ENCODE measurements at places on chromosomes 7 and 10.

DNA sequence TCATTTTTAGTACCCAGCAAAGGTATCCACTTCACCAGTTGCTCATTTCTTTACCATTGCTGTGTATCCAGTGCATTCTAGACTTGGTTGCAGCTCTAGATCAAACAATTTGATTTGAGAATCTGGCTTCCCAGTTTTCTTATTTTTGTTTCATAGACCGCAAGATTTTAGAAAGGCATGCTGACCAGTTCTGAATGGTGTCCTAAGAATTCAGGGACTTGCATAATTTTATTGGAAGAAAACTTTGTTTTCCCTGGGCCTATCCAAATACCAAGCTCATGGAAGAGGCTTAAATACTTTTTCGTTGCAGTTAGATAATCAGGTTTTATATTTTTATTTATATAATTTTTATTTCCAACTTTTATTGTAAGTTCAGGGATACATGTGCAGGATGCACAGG is 58.3 kb downstream of the BICC1 start:
- DNase-seq, result no peak

GRCh38 chr7:28904578-28905048 is 53.5 kb downstream of the TRIL start:
- DNase-seq, result no peak

- DNase-seq, result peak; percentile 48
These were observed 42.3 kb downstream of the NOC3L start for GRCh38 chr10:94320285-94320914.

GRCh38 chr10:13685885-13686284 is 99.1 kb downstream of the PRPF18 start:
- no peak for DNase-seq

GRCh38 chr10:69088471-69088769 is 517 bp downstream of the SRGN start:
- no peak for DNase-seq

DNA sequence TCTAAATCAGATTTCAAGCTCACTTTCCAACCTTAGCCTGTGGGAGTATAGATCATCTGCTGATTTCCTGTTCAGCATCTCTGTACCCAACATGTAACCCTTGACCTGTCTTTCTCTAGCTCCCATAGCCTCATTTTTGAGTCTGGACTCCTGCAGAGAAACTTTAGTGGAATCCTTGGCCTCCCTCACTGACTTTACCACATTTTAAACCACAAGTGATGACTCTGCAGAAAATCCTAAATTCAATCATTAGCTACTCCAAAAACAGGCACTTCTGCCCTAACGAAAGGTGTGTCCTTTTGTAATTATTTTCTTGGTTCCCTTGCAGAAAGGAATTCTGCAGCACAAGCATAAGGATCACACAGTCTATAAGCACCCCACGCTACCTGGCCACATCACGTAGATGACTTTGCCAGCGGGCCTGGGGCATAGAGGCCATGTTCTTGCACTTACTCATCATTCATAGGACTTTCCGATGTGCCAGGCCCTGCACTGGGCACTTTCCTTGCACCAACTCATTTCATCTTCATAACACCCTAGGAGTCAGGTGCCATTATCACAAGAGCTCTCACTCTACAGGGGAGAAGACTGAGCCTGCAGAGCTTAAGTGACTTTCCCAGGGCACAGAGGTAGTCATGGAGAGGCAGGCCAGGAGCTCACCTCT is 57.2 kb upstream of the OPALIN start:
- no peak for DNase-seq

- DNase-seq, result no peak
These were observed 116.5 kb upstream of the SVIL start for GRCh38 chr10:29751240-29751639.

DNA sequence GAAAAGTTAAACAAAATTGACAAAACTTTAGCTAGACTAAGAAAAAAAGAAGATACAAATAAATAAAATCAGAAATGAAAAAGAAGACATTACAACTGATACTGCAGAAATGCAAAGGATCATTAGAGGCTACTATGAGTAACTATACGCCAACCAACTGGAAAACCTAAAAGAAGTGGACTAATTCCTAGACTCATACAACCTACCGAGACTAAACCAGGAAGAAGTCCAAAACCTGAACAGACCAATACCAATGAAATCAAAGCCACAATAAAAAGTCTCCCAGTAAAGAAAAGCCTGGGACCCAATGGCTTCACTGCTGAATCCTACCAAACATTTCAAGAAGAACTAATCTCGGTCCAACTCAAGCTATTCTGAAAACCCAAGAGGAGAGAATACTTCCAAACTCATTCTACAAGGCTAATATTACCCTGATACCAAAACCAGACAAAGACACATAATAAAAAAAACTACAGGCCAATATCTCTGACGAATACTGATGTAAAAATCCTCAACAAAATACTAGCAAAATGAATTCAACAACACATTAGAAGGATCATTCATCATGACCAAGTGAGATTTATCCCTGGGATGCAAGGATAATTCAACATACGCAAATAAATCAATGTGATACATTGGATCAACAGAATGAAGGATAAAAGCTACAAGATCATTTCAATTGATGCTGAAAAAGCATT is 20.3 kb downstream of the ELAPOR2 start:
- DNase-seq, result no peak

DNA sequence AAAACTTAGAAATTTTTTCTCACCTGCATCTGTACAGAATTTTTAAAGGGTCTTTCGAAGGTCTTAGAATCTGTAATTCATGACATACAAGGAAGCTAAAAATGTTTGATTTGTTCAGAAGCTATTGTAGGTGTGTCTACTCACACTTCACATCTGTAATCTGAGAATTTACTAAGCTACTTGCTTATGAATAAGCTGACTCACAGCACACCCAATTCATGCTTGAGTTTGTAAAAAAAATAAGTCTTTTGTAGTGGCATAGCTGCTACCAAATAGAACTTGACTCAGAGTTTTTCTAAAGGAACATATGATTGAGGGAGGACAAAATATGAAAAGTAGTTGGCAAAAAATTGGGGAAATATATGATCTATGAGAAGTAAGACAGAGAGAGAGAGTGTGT is 12.7 kb upstream of the AGR2 start:
- no peak for DNase-seq

DNA sequence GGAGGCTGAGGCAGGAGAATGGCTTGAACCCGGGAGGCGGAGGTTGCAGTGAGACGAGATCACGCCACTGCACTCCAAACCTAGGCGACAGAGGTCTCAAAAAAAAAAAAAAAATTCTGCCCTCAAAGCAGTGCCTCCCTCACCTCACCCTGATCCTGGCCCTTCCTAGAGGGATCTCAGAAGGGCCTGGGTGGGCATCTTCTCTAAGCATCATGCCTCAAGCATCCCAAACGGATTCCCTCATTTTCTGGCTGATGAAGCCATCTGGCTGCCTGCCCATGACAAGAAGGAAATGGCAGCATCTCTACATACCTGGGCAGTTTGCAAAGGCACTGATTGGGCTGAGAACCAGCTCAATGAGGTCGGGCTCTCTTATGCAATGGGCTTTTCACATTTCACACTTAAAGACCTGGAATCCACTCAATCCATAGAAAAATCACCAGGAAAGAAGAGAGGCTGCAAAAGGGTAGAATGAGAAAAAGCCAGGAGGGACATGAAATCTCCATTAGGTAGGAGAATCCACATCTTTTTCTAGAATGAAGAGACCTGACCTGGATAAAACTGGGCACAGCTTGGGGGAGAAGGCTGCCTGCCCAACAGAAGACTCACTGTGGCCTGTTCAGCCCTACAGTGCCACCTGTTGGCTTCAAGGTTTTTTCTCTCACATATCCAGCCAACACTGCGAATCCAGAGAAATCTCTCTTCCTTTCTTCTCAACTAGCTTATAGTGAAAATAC is 48.1 kb downstream of the PDLIM1 start:
- no peak for DNase-seq

GRCh38 chr10:51619365-51619764 is 80.0 kb downstream of the CSTF2T start:
- DNase-seq, result no peak

- DNase-seq, result no peak
These were observed 391 bp downstream of the NOBOX start for GRCh38 chr7:144403102-144403501.

DNA sequence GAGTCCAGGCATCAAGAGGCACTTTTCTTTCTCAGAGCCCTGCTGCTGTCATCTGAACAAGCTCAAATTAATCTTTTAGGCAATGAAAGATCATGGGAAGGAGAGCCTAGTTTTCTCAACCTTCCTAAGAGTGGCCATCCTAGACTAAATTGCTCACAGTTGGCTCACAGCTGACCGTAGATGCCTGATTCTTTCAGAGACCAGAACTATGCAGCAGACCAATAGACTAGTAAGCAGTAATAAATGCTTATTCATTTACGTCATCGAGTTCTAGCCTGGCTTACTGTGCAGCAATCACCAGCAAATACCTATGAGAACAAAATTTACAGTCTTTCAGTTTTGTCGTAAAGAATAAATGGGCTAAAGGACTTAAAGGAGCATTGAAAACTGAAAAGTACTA is 602.9 kb upstream of the GHITM start:
- no peak for DNase-seq

GRCh38 chr7:71323726-71324125 is 191.8 kb downstream of the GALNT17 start:
- no peak for DNase-seq

DNA sequence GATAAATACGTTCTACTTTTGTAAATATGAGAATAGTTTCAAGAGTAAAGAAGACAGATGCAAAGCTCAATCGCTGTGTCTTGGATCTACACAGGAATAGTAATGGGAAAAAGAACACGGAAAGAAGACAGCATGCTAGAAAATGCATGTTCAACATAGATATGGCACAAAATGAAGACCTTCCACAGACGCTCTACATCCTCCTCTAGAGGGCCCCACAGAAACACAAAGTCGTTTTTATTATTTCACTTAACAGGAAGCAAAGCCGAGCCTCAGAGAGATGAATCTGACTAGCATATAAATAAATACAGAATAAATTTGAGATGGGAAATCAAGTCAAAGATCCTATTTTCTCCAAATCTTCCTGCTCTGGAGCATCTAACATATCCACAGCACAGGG is 292.6 kb downstream of the PARD3 start:
- DNase-seq, result no peak

DNA sequence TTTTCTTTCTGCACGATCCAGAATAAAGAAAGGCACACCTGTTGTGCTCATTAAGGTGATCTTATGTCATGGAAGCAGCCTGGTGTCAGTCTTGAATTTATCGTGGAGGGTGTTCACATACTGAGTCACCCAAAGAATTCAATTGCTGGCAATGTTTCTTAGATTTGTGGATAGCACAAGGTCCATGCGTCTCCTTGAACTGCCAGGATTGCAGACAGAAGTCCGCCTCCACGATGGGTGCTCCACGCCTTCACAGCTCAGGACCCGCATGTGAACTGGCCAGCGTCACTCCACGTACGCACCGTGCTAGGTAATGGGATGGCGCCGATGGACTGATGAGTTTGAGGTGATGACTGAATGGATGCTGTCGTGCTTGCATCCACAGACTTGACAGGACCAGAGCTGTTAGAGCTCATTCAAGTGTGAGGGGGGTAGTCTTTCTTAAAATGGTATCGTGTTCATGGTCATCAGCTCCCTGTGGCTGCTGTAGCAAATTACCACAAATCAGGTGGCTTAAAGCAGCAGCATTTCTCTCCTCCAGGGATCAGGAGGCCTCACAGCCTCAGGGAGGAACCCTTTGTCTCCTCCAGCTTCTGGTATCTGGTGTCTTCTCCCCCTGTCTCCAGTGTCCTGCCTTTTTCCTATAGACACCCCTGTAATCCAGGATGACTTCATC is 65.4 kb upstream of the DNAJB6 start:
- DNase-seq, result no peak

- DNase-seq, result no peak
These were observed 18.4 kb upstream of the CUBN start for GRCh38 chr10:17147884-17148489.

GRCh38 chr7:111784296-111784695 is 222.0 kb upstream of the IMMP2L start:
- DNase-seq, result no peak

GRCh38 chr7:46524350-46524749 is 603.3 kb upstream of the IGFBP3 start:
- no peak for DNase-seq

DNA sequence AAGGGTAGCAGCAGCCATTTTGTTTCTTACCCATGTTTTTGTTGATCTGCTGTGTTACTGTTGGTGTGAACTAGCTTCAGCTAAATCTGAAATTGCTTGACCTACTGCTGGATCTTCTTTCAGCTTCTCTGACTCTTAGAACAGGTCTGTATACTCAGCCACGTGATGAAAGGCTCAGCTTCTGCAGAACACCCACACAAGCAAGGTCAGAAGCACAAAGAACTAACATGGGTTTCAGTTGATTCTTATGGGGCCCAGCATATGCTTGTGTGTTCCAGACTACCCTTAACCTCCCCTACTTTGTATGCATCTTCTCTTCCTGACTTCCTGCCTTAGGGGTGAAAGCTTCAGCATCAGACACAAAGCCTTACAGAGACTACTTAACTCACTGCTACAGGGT is 186.8 kb downstream of the HGF start:
- DNase-seq, result no peak

GRCh38 chr10:123521076-123521475 is 145.1 kb upstream of the GPR26 start:
- no peak for DNase-seq

DNA sequence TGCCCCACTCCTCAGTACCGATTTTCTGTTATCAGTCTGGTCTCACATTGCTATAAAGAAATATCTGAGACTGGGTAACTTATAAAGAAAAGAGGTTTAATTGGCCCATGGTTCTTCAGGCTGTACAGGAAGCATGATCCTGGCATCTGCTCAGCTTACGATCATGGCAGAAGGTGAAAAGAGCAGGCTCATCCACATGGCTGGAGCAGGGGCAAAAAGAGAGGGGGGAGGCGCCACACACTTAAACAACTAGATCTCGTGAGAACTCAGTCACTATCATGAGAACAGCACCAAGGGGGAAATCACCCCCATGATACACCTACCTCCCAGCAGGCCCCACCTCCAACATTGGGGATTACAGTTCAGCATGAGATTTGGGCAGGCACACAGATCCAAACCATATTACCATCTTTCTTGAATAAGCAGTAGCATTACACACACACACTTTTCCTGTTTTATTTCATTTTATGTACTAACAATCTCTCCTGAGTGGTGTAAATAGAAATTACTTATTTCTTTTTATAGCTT is 53.3 kb downstream of the TRIM24 start:
- no peak for DNase-seq

GRCh38 chr10:104842704-104843103 is 201.6 kb downstream of the SORCS3 start:
- no peak for DNase-seq

GRCh38 chr10:8990280-8990987 is 935.9 kb downstream of the GATA3 start:
- DNase-seq, result no peak
